ENCODE measurements at places on chromosomes 5 and 9. TPM values are rescaled to one million over a fixed set of nuclear protein-coding genes. Genes with fewer than 3 reads are reported as not detected.

Gene RAD1
- polyA plus RNA-seq = 20.1 TPM

Gene NSD1
- polyA plus RNA-seq = 33.2 TPM

Gene NTRK2
- polyA plus RNA-seq = not detected

Gene CYLC2
- polyA plus RNA-seq = not detected

Gene GPRIN1
- polyA plus RNA-seq = 0.32 TPM

GRCh38 chr9:113597390-113598241 is 134.1 kb downstream of the RGS3 start:
- no peak for DNase-seq

DNA sequence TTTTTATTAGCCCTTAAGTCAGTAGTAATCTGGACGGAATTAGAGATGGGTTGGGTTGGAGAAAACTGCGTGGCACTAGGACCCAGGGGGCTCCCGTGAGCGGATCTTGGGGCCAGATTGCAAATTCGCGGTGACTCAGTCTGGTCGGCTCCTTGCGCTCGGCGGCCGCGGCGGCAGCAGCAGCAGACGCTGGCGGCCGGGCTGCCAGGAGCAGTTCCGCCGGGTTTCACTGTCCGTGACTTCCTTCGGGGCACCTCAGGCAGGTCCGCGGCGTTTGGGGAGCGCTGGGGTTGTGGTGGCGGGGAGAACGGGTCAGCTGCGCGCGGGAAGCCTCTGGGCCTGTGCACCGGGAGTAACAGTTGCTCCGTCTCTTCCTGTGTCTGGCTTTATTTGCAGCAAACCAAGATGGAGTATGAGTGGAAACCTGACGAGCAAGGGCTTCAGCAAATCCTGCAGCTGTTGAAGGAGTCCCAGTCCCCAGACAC is 31.6 kb downstream of the TNPO1 start:
- DNase-seq = peak; percentile 73

DNA sequence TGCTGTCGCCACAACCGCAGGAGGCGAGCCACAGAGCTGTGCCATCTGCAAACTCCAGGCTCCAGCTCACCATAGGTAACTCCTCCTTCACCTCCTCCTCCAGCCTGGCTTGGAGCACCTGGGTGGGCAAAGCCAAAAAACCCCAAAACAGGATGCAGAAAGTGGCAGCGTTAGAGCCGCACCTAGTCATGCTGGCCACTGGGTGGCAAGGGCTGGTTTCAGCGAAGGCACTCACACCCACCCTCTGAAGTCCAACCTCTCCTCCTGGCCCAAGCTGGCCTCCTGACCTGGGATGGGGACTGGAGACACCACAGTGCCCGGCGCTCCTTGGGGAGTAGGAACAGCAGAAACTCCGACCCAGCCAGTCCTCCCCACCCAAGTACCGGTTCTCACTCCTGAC is 28.7 kb upstream of the ZNF354B start:
- no peak for DNase-seq

DNA sequence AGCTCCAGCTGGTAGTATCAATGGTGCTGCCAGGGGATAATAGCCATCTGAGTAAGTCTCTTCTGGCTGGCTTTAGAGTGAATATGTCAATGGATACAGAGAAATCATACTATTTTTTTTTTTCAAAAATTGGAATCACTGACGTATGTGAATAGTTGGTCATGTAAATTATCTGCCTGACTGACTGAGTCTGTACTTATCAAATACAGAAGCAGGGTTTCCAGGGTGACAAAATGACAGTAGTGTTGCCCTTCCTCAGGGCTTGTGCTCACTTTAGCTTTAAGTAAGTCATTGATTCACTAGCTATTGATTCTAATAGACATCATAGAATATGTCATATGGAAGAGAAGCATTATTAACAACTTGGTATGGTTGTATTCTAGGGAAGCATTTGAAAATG is 126.0 kb upstream of the C6 start:
- DNase-seq = no peak

DNA sequence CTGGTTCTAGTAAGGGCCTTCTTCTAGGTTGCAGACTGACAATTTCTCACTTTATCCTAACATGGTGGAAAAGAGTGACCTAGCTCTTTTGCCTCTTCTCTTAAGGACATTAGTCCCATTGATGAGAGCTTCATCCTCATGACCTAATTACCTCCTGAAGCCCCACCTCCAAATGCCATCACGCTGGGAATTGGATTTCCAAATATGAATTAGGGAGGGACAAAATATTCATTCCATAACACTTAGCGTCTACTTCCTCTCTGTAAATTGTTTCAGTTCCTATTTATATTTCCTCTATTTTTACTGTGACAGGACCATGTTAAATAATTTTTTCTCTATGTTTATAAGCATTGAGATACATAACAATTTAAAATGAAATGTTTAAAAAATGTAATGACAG is 408.8 kb downstream of the CDH10 start:
- no peak for DNase-seq

DNA sequence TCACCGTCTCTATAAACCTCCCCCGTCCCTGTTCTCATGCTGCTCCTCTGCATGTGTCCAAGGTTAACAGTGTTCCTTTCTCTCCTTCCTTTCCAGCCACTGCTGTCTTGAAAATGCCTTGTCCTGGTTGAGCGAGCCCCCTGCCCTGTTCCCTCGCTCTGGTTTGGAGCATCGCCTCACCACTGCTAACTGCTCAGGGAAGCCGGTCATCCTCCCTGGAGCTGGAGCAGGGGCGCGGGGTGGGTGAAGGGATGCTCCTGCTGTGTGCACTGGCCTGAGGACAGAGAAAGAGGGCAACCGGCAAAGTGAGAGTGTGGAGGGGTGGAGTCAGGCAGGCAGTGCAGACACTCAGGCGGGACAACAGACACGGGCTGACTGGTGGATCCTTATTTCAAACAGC is 19.4 kb downstream of the UBE2QL1 start:
- no peak for DNase-seq

DNA sequence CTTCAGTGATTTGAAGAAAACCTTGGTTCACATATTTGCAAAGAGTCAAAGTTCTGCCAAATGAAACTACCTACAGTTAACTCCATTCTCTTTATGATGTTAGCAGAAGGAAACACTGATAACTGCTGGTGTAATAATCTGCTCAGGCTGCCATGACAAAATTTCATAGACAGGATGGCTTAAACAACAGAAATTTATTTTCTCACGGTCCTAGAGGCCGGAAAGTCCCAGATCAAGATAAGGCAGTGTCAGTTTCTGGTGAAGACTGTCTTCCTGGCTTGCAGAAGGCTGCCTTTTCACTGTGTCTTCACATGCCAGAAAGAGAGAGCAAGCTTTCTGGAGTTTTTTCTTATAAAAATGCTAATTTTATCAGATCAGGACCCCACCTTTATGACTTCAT is 102.4 kb upstream of the PARP8 start:
- DNase-seq = peak; percentile 46

- no peak for DNase-seq
These were observed 28.8 kb downstream of the LHX2 start for GRCh38 chr9:124040186-124040931.

- DNase-seq = no peak
These were observed 2269.4 kb upstream of the WWC1 start for GRCh38 chr5:166022065-166022464.

DNA sequence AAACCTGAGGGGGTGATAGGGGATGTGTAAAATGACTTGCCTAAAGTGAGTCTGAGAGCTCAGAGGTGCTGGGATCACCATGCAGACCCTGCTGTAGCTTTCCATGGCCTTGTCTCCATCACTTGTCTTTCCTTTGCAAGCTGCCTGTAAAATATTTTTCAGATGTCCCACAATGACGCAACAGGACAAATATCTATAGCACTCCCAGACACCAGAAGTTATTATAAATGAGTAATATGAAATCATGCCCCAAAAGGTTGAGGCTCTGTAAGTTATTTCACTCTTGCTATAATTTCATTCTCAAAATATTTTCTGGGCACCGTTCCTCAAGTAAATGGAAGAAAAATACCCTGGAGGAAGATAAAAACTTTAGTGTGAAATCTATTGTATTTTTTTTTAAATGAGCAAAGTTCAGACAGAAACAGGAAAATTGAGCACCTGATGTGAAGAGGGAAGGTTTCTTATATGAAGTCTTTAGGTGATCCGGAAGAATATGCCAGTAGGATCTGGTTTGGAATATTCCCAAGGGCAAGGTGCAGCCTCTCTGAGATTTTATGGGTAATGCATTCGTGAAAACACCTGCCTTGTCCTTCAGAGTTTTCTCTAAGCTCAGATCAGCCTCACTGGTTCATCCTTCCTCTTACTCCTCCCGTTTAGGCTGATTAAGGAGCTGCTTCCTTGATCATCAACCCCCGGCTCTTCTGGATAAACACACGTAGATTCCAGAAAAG is 138.3 kb upstream of the DMAC1 start:
- DNase-seq = no peak

GRCh38 chr5:172860520-172861443 is 26.7 kb downstream of the ERGIC1 start:
- DNase-seq = no peak

- no peak for DNase-seq
These were observed 112.1 kb downstream of the ADRB2 start for GRCh38 chr5:148938522-148938882.

DNA sequence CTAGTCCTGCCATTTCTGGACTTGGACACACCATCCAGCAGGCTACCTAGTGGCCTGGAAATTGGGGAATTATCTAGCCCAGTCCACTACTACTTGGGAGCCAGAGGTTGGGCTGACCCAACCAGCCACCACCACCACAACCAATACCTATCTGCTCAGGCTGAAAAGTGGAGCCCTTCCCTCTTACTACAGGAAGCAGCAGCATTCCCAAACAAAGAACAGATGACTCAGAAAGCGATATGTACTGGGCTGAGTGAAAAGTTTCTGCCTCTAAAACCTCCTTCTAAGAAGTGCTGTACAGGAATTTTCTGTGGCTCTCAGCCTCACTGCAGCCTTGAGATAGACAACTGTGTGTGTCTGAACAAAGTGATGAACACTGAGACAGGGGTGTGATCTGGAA is 279.4 kb downstream of the CDH10 start:
- no peak for DNase-seq

DNA sequence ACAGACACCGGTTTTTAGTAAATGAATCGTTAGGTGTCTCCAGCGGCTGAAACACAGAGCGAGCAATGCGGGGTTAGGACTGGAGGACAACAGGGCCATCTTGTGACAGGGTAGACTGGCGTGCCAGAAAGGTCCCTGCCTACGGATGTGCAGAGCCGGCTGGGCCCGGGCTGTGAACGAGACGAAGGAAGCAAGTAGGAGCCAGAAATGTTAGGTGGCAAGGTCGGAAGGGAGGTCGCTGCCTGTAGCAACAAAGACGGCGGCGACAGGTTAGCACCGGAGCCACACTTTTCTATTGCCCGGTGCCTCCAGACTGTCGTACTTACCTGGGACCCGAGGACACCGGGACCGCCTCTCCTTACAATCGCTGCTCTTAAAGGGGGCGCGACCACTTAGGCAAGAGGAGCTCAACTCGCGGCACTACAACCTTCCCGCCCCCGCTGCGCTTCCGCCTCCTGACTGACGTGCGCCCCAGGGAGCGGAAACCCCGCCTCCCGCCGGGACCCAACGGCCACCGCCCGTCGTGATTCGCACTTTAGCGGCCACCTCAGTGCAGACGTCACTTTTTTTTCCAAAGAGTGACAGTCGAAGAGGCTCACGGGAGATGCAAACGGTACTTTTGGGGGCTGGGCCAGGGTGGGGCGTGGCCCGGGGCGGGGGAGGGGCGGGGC is at the start of gene INIP:
Gene INIP, minus strand, starts transcription at position 457 of the 671 bp plus-strand sequence. CDS start 1,632 bp downstream, outside the sequence.
- DNase-seq = peak; percentile 98
